ENCODE measurements at places on chromosomes 2 and 18.

- DNase-seq: no peak
These were observed 4.8 kb downstream of the TGFBRAP1 start for GRCh38 chr2:105324732-105325131.

- DNase-seq: no peak
These were observed 69.6 kb upstream of the FZD7 start for GRCh38 chr2:201964011-201964410.

DNA sequence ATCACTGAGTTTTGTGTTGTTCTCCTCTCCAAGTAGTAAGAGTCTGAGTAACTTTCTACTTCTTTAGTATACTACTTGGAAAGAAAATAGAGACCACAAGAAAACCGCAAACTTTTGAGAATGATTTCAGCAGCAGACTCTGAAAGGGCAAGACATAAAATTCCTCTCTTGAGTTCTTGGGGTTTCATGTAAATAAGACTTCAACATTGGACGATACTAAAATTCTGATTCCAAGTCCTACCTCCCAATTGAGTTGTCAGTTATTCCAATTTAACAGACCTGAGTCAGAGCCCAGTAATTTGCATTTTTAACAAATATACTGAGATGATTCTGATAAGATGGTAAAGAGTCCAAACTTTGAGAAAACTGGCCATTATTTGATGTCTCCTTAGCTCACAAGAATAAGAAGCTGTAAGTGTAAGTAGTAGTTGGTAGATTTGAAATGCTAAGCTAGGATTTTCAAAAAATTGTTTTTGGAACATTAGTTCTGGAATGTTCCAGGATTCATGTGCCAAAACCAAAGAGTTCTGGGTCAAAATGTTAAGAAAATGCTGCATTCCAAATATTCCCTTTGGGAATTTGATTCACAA, 261.6 kb upstream of the SPOPL start:
- no peak for DNase-seq

DNA sequence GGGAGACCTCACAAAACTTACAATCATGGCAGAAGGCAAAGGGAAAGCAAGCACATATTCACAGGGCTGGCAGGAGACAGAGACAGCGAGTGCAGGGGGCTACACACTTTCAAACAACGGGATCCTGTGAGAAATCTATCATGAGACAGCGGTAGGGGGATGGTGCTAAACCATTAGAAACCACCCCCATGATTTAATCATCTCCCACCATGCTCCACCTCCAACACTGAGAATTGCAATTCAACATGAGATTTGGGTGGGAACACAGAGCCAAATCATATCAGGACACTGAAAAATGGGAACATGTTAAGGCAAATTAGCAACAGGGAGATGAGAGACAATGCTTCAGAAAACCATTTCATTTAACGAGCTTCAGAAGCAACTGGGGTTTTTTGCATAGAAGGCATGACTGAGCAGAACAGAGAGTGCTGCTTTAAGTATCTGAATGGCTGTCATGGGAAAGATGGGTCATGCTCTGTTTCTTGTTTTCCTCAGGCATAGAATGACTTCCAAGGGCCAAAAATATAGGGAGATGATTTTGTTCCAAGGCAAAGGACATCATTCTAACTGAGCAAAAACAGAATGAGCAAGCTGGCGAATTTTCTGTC, 100.8 kb upstream of the MAP2 start:
- no peak for DNase-seq

DNA sequence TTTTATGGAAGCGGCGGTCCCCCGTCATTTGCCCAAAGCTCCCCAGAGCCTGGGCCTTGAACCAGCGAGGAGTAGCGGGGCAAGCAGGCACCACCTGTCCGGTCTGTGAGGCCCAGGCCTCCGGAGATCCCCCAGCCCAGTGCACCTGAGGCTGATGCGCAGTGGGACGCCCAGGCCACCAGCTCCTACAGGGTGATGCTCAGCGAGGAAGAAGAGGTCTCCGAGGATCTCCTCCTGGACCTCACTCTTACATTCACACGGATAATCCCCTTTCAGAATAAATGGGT, 220.2 kb downstream of the NDUFA10 start:
- DNase-seq: no peak

DNA sequence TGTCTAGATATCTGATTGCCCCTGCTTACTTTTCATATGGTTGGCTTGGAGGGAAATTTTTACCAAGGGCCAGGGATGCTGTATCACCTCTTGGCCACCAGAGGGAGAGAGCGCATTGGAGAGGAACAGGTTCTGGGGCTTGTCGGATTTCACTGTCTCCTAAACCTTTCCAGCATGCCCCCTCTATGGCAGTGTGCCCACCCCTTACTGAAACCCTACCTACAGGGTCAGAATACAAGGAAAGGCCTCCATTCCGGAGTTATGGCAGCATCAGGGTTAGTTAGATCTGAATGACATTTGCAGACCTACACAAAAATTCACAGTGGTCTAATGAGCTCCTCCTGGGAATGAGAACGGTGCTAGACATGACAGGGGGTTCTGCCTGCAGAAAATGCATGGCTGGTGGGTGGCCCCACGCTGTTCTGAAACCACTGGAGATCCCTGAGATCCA, 5.8 kb downstream of the SLC14A2 start:
- no peak for DNase-seq

- no peak for DNase-seq
These were observed 66.8 kb upstream of the SPRED2 start for GRCh38 chr2:65499216-65499615.

GRCh38 chr2:178761759-178762371, 45.4 kb downstream of the TTN start:
- no peak for DNase-seq

DNA sequence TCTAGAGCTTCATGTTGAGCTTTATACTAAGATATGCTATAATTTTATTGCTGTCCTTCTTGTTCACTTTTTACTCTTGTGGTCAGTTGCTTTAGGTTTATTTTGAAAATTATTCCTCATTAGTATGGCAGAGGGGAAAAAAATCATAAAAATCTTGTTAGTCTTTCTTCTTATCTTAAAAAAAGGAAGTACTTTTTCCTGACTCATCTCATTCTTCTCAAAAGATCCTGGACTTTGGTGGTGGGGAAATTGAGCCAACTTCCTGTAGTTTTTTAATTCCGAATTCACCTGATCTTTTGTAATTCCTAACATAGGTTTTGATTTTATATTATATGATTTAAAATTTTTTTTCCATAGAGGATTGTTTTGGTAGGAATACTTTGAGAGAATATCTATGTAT, 3.8 kb downstream of the SLC4A1AP start:
- DNase-seq: no peak

- no peak for DNase-seq
These were observed 24.2 kb downstream of the CIB4 start for GRCh38 chr2:26616706-26617587.

- DNase-seq: no peak
These were observed 77.1 kb upstream of the SLC39A10 start for GRCh38 chr2:195579776-195580555.

GRCh38 chr2:115161081-115161770, 718.8 kb downstream of the DPP10 start:
- DNase-seq: no peak

- DNase-seq: no peak
These were observed 136.8 kb downstream of the WDSUB1 start for GRCh38 chr2:159149747-159150146.

DNA sequence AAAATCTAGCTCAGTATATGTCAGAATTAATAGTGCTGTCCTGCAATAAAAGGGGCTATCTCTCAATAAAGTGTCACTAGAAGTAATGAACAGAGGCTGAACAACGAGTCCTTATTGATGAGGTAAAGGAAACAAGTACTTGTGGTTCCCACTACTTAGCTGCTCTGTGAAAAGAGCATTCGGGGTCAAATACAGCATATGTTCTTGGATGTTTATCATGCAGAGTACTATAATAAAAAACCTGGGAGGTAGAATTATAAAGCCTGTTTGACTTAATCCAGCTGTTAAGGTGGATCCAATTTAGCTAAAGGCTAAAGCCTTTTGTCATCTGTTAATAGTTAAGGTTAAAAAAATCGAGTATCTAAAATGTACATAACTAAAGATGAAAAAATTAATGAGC, 32.4 kb downstream of the SLC35F5 start:
- DNase-seq: no peak

- no peak for DNase-seq
These were observed 111.4 kb downstream of the SPP2 start for GRCh38 chr2:234161932-234162331.

DNA sequence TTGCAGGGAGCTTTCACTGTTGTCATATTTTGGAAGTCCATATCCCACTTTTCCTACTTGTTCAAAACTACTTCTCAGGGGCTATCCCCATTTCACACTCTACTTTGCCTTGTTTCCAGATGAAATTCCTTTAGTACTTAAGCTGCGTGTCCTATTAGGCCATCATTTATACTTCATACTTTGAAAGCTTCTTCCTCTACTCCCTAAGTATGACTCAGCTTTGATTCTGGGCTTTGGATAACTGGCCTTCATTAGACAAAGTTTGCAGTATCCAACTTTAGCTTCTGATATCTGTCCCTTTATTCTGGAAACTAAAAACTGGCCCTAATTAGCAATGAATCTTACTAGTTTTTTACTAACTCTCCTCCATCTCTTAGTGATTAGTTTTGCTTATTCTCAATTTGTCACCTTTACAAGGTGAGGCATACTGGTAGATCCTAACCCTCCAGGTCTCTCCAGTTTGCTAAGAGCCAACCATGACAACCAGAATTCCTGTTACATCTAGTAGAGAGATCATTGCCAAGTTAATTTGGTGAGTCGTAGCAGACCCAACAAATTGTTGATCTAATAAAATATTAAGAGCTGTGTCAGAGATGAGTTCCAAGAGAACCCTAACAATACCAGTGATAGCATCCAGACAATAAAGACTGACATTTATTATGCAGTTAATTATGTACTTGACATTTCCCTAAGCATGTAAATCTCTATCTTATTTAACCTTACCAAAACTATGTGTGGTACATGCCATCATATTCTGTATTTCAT, 31.2 kb upstream of the ITGAV start:
- no peak for DNase-seq

GRCh38 chr2:15649561-15650255, 58.0 kb downstream of the DDX1 start:
- no peak for DNase-seq

DNA sequence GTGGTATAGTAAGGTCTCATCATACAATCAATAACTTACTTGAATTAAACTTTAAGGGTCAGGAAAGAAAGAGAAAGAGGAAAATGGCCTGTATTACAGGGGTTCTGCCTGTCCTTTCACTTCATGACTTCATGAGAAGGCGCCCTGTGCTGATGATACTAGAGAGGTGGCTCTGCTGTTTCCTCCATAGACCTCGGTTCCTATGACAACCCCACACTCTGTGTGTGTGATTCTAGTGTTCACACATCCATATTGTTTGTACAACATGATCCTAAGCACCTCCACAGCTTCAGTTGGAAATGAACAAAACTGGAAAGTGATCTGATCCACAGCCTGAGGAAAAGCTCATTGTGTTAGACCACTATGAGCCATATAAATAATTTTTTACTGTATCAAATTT, 7.0 kb upstream of the REEP1 start:
- DNase-seq: no peak

DNA sequence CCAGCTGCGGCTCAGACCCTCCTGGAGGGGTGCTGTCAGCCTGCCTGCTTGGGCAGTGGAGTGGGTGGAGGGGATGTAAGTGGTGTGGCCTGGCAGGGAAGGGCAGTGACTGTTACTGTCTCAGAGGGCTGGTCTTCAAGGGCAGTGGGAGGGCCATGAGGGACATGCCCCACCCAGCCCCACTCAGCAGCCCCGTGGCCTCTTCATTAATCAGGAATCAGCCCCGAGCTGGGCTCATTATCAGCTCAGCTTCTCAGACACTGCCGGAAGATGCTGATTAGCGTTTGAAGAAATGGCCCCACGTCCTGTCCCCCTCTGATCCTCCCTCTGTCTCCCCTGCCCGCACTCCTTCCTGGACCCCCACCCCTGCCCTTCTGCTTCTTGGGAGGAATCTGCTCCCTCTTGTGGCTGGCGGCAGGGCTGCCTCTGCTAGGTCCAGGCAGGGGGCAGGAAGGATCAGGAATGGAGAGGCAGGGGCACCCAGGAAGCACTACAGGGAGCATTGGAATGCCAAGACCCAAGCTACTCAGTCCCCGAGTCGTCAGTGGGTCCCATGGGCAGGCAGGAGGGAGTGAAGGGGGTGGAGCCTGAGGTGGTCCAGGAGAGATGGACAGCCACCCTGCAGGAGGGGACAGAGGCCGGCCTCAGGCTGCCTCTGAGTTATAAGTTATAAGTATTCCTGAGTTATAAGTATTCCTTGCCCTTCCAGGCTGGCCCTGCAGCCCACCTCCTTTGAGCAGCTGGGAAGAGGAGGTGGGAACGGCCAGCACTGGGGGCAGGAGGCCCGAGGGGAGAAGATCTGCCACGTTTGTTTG, 7.0 kb downstream of the ASIC4 start:
- no peak for DNase-seq

DNA sequence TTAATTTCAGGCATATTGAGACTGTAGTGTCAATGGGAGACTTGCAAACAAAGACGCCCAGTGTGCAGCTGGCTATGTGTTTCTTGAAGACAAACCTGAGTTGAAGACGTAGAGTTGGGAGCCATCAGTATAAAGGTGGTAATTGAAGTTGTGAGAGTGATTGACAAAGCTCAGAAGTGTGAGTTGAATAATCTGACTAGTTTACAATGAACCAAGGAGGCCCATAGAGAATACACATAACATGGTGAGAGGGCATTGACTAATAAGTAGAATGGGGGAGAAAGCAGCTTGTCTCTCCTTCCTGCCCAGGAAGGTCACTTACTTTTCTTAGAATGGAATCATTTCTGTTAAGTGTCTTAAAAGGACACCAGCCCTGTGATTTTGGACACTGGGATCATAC, 14.1 kb downstream of the SP110 start:
- no peak for DNase-seq

GRCh38 chr18:77208964-77209363, 40.7 kb upstream of the GALR1 start:
- DNase-seq: peak; percentile 28

- DNase-seq: no peak
These were observed 7.3 kb upstream of the SLC3A1 start for GRCh38 chr2:44267796-44268648.

- no peak for DNase-seq
These were observed 61.4 kb upstream of the OTOS start for GRCh38 chr2:240201866-240202265.

- DNase-seq: no peak
These were observed 9.8 kb downstream of the KIF1A start for GRCh38 chr2:240810199-240810598.

DNA sequence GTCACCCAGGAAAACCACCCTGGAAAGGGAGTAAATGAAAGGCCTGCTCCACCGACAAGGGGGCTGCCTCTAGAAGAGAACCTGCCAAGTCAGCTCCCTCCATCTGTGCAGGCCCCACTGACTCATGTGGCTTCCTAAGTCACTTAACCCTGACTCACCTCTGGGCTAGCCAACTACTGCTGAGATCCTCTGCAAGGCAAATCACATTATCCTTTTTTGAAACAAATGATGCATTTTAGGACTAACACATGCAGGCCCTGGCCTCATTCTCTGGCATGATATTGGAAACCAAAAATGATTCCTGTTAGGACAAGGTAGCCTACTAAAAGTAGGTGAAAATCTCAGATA, 474.6 kb downstream of the EPHA4 start:
- no peak for DNase-seq

Measured in T-cell (primary cell).